IMR-90 (cell line): ENCODE measurements at places on chromosomes 3 and 15. TPM values are rescaled to one million over a fixed set of nuclear protein-coding genes. Genes with fewer than 3 reads are reported as not detected.

The GPR87 gene
- 0.28 and 0.36 TPM in 2 replicates for total RNA-seq

The GOLGA8M gene
- under 0.01 TPM in 1 of 2 replicates, not detected in the other for total RNA-seq

The CFAP161 gene
- not detected in 2 replicates for total RNA-seq

The IL17RB gene
- total RNA-seq = under 0.01 TPM in 1 of 2 replicates, not detected in the other

The USP19 gene
- 22.5 and 24.7 TPM in 2 replicates for total RNA-seq

The RHCG gene
- not detected in 2 replicates for total RNA-seq

The SYNM gene
- 3.4 and 5.0 TPM in 2 replicates for total RNA-seq

GRCh38 chr3:141708367-141708766, 29.7 kb upstream of the RNF7 start:
- peak; percentile 6 for DNase-seq

DNA sequence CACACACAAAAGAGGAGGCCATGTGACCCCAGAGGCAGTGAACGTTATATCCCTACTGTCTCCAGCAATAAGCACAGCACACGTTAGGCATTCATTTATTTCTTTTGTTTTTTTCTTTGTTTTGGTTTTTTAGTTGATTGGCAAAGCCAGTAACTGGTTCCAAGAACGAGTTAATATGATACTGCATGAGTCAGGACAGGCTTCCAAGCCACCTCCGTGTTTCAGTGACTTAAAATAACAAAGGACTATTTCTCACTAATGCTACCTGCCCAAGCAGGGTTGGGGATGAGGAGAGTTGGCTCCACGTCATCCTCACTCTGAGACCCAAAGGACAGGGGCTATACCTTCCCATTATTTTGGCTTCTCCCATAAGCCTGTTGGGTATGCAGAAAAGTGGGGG, 130.5 kb downstream of the ST8SIA2 start:
- no peak for DNase-seq

DNA sequence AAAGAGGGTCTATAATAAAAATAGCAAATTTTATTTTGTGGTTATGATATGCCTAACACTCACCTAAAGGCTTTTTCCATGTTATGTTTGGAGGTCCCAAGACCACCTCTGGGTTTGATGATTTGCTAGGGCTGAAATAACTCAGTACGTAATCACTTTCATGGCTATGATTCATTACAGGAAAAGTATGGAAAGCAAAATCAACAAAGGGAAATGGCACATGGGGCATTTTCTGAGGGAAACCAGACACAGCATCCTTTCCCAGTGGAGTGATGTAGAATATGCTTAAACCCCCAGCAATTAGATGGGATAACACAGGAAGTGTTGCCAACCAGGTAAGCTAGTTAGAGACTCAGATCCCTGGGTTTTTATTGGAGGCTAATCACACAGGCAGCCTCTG, 701.6 kb upstream of the CBLB start:
- DNase-seq = no peak

DNA sequence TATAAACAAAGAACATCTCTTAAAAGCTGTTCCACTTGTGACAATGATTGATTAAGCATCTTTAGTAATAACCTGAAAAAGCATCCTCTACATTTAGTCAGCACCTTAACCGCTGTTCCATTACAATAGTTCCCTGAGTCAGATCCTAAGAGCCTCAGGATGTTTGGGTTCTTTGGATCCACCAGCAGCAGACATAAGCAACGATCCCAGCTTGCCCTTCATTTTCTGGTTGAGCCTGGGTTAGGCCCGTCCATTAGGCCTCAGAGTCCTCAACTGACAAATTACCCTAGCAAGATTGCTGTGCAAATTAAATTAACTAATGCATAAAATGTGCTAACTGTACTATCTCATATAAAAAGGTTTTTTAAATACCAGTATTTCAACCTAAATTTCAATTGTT, 42.3 kb upstream of the ROBO1 start:
- no peak for DNase-seq

GRCh38 chr3:46924921-46925584, 47.5 kb downstream of the PTH1R start:
- DNase-seq = no peak

DNA sequence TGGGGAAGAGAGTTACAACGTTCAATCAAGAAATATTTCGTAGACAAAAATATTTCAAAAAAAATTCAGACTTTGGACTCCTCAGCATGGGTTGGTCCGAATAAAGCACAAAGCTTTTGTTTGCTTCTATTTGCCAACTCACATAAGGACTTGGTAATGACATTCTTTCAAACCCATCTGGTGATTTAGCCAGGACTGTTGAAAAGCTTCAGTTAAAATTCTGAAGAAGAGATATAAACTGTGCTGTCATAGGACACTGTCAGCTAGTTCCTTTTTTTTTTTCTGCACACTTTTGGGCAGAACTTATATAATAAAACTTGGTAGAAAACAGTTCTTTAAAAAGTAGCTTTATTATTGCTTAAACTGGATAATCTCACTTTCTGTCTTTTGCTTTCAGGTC, 660.8 kb upstream of the SGO1 start:
- no peak for DNase-seq

DNA sequence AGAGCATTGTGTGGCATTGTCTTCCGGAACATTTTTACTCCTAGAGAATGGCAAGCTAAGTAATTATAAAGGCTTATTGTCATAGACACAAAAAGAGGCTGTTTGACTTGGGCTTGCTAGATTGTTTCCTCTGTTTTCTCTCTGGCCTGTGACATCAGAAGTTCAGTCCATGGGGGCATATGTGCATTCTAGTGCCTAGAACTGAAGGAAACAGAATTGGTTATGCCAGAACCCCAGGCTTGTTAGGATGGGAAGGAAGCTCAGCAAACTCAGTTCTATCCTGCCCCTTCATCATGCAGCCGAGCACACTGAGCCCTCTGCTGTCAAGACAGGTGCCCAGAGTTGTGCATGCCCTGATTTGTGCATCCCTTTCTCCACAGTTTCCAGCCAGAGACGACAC, 131.3 kb downstream of the PDE8A start:
- DNase-seq = no peak

- DNase-seq = peak; percentile 35
These were observed 175.2 kb downstream of the ALDH1A2 start for GRCh38 chr15:57890351-57890750.

- DNase-seq = peak; percentile 50
These were observed 157.3 kb downstream of the ADAMTS9 start for GRCh38 chr3:64530434-64531049.

GRCh38 chr3:144652573-144652972, 681.0 kb downstream of the DIPK2A start:
- DNase-seq = peak; percentile 54

DNA sequence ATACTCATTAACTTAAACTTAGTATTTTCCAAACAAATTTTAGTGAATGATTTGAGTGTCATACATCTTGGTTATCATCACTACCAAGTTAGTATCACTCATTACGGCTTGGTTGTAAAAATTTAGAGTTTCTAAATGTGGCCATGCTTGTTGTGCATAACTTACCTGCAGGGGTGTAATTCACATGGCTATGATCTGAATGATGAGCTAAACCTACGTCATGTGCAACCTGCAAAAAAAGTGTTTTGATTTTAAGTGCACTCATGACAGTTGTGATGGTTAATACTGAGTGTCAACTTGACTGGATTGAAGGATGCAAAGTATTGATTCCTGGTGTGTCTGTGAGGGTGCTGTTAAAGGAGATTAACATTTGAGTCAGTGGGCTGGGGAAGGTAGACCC, 17.6 kb upstream of the CLDN16 start:
- no peak for DNase-seq
